Skin of body (tissue), 3 donors: ENCODE measurements at places on chromosomes 5 and 9. TPM values are rescaled to one million over a fixed set of nuclear protein-coding genes. Genes with fewer than 3 reads are reported as not detected.

Gene NEUROG1
- total RNA-seq = not detected

Gene DOCK8
- total RNA-seq = 12.1 TPM

Gene LCN6
- not detected for total RNA-seq

Gene NFX1
- total RNA-seq = 29.0 TPM

Gene ANKRD18A
- 2.8 TPM for total RNA-seq

Gene PCDHB12
- 2.2 TPM for total RNA-seq

Gene DNLZ
- 5.1 TPM for total RNA-seq

Gene NR4A3
- total RNA-seq = 5.4 TPM

Gene SPOCK1
- 7.0 TPM for total RNA-seq

Gene TAF1L
- under 0.01 TPM for total RNA-seq

Gene RNF130
- 32.4 TPM for total RNA-seq

Gene RAI14
- 44.7 TPM for total RNA-seq

Gene S1PR3
- total RNA-seq = 7.9 TPM

Gene SLC46A2
- 1.2 TPM for total RNA-seq

Gene EDIL3
- 19.3 TPM for total RNA-seq

Gene LCN15
- total RNA-seq = not detected

Gene C5orf46
- 5.0 TPM for total RNA-seq

Gene IFNA16
- total RNA-seq = not detected

Gene PLPP7
- 4.6 TPM for total RNA-seq

Gene FCN1
- total RNA-seq = 18.5 TPM

Gene ABCA1
- total RNA-seq = 61.2 TPM
